ENCODE measurements at places on chromosomes 16 and 17.

DNA sequence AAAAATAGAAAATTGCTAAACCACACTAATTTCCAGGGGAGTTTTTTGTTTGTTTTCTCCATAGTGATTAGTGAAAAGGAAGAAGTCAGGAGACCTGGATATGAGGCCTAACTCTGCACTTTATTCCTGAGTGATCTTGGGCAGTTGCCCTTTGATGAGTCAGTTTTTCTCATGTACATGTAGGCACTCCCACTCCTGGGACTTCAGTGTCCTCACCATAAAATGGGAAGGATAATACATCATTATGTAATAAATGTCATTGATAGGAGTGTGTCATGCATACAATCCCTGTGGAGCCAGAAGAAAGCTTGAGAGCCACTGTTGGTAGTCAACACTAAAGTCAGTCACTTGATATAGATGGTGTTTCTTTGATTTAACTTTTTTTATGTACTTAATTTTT, 32.5 kb downstream of the WIPF2 start:
- no peak for DNase-seq

DNA sequence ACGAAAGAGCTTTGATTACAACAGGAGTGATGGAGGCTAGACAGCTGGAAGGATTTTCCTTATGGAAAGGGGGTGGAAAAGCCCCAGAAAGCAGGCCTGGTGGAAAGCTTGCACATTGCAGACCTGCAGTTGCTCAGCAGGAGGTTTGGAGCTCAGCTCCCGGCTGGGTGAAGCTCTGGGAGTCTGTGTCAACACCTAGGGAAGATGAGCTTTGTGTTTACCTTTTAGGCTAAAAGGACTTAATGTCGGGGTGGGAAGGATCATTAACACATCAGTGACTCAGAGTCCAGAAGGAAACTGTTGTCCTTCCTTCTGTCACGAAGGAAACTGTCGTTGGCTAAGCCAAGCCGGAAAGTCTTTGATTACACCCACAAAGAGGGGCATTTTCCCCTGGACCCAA, 48.2 kb downstream of the RAP1GAP2 start:
- no peak for DNase-seq

- DNase-seq = no peak
These were observed 29.4 kb downstream of the PPM1E start for GRCh38 chr17:58785097-58785496.

GRCh38 chr16:87851601-87852000, 17.7 kb downstream of the SLC7A5 start:
- no peak for DNase-seq

DNA sequence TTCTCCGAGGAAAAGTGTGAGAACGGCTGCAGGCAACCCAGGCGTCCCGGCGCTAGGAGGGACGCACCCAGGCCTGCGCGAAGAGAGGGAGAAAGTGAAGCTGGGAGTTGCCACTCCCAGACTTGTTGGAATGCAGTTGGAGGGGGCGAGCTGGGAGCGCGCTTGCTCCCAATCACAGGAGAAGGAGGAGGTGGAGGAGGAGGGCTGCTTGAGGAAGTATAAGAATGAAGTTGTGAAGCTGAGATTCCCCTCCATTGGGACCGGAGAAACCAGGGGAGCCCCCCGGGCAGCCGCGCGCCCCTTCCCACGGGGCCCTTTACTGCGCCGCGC, at the start of gene ERBB2:
ERBB2 (plus strand) TSS at position 247 of the 330 bp plus-strand sequence. CDS start 175 bp downstream, outside the sequence.
- no peak for DNase-seq

- DNase-seq = no peak
These were observed at the start of gene TMEM132E for GRCh38 chr17:34579017-34579946. TSS of gene TMEM132E (plus strand) at chr17:34579582. CDS start at chr17:34581077, 1,495 bp downstream.

GRCh38 chr17:7836596-7837407, 2.8 kb downstream of the KDM6B start:
- peak; percentile 57 for DNase-seq

DNA sequence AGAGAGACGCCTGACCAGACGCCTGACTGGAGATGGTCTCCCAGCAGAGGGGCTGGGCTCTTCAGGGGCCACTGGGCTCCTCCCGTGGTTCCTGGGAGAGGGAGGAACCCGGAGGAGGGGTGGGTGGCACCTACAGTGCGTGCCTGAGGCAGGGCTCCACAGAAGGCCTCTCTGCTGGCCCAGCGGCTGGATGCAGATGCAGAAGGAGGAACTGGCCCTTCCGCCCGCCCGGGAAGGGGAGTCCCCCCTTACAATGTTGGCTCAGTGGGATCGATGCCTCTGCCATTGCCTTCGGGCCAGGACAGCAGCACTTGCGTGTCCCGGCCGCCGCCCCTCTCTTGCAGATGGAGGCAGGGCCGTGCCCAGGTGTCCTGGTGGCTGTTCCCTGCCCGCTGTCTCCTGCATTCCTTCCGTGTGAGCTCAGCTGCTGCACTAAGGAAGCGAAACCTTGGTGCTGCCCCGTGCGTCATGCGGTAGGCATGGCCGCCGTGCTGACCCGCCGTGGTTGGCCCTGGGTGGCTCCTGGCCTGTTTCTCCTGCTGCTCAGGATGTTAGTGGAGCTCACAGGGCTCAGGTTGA, 15.1 kb downstream of the BAIAP2 start:
- DNase-seq = no peak

DNA sequence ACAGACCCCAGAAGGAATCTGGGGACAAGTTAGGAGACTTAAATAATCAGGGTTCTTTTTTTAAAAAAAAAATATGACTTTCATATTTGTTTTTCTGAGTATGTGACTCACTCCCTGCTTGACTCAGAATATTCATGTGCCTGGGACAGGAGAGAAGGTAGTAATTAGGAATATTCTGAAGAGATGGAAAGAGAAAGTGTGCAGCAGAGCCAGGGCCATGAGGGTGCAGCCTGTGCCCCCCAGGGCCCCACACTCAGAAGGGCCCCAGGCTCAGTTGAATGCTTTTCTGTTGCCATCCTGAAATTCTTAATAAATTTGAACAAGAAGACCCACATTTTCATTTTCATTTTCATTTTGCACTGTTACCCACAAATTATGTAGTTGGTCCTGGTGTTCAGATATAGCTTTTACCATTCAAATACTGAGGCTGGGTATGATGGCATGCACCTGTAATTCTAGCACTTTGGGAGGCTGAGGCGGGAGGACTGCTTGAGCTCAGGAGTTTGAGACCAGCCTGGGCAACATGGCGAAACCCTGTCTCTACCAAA, 11.5 kb upstream of the LONP2 start:
- no peak for DNase-seq

DNA sequence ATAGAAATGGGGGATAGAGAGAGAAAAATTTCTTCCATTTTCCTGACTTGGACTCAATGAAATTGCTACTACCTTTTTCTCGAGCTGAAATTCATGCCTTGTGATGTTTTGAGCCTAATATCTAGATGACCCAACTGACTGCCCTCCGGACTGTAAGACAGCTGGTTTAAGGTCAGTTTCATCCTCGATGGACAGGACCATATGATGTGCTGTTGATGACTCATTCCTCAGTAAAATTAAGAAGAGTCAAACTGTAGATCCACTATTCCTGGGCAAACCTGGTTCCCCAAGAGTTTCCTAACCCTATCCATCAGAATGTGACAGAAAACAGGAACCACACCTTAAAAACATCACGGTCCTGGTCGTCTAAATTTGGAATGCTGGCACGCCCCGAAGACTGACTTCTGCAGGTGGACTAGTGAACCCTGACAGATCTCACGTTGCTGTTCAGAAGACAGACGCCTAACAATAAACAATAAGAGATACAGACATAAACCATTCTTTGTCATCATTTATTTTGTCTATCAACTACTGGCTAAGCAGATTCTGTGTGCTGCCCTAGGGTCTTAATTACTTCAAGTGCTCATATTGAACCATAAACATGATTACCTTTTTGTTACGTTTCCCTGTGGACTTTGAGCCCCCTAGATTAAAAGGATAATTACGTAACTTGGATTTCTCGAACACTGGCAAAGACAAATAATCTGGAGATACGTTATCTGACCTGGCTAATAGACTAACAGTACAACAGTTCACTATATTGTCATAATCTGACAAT, 45.1 kb upstream of the NOS2 start:
- DNase-seq = no peak

- no peak for DNase-seq
These were observed 33.5 kb upstream of the BCO1 start for GRCh38 chr16:81204798-81205680.

DNA sequence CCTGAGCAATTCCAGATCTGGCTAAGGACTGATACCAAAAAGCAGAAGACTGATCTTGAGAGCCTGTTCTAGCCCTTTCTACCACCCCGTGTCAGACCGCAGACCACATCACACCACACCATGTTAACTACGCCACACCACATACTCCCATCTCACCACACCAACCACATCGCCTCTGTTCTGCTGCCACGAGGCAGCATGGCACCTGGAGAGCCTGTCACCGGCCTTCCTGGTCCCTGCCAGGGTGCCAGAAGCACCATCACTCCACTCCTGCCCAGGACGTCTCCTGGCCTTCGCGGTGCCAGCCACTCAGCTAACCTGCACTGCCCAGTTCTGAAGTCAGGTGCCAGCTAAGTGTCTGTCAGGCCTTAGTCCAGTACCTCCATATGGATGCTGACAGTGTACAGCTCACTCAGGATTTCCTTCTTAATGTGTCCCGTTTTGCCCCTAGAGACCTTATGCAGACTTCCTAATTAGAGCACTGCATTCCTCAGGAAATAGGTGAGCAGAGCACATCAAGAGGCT, 37.2 kb upstream of the BCAR1 start:
- peak; percentile 79 for DNase-seq

- DNase-seq = no peak
These were observed 93.7 kb downstream of the CA10 start for GRCh38 chr17:52064791-52065211.

GRCh38 chr17:48132385-48132784, 24.8 kb downstream of the SNX11 start:
- DNase-seq = no peak

GRCh38 chr17:7841915-7842379, 7.9 kb downstream of the KDM6B start:
- peak; percentile 85 for DNase-seq

DNA sequence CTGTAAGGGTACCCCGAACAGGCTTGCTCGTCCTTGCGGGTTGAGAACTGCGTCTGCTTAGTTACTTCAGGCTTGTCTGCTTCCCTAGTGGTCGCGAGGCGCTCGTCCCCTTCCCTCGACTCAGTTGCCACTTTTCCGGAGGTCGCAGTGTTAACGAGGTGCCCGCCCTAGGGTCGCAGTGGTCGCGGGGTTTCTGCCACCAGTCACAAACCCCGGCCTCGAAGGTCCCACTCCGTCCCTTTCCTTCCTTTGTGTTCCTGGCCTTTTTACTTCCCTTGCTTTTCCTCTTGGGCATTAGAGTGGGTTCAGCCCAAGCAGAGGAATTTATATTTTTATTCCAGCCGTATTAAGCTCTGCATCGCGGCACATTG, 299 bp downstream of the NUP85 start:
- DNase-seq = no peak

- no peak for DNase-seq
These were observed 4.9 kb downstream of the TEX14 start for GRCh38 chr17:58686980-58687379.

DNA sequence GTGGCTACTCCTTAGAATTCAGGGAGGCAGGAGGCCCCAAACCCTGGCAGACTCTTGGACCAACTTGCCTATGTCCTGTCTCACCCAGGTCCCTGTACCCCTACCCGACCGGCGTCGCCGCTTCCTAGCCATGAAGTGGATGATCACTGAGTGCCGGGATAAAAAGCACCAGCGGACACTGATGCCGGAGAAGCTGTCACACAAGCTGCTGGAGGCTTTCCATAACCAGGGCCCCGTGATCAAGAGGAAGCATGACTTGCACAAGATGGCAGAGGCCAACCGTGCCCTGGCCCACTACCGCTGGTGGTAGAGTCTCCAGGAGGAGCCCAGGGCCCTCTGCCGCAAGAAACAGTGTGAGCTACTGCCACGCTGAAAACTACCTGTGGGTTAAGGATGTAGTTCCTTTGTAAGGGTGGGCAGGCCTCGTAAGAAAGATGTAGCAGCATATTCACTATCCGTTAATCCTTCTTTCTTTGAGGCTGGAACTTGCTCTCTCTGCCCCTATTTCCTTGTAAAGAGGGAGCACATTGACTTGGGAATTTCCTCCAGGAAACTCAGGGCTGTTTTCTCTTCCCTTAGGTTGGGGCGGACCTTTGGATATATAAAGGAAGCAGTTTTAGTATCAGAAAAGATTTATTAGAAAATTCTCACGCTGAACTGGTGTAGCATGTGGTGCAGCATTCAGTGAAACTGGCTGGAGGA, 4.1 kb downstream of the MRPS7 start:
- DNase-seq = no peak
